ENCODE measurements at places on chromosomes 6 and 20.
A peak's percentile ranks its signal among the peaks of the same experiment; 100 is the strongest.

DNA sequence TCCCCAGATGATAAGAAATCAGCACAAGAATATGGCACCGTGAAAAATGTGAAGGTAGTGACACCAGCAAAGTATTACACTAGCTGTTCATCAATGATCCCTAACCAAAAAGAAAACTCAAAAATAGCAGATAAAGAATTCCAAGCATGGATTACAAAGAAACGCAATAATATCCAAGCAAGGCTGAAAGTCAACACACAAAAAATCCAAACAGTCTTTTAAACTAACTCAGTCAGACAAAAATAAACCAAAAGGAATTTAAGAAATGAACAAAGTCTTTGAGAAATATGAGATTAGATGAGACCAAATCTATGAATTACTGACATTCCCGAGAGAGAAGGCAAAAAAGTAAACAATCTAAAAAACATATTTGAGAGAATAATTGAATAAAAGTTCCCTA, 976.1 kb upstream of the MAP3K7 start:
- no peak for DNase-seq

DNA sequence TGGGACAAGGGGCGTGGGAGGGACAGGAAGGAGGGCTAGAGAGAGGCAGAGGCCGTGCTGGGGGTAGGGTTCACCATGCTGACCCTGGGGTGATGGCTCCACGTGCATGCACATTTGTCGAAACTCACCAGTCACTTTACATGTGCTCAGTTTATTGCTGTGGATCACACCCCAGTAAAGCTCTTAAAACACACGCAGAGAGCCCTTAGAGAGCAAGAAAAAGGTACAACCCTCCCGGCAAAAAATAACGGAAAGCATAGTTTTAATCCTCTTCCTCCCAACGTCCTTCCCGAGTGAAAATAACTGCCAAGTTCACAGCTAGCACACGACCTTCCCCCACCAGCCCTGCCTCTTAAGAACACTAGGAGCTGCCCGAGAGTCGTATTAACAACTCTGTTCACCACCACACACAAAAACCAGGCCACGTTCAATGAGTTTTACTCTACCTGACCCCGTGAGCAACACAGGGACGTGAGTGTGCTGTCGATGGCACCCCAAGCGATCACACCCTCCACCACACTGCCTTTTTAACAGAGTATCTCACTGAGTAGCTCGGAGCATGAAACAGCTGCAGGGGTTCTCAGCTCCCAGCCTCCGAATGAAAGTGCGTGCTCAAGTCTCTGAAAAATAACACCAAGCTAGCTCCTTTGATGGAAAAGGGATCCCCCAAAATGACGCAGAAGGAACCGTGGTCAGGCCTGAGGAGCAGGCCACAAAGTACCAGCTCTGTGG, 39.7 kb downstream of the TAF4 start:
- DNase-seq: peak; percentile 90

DNA sequence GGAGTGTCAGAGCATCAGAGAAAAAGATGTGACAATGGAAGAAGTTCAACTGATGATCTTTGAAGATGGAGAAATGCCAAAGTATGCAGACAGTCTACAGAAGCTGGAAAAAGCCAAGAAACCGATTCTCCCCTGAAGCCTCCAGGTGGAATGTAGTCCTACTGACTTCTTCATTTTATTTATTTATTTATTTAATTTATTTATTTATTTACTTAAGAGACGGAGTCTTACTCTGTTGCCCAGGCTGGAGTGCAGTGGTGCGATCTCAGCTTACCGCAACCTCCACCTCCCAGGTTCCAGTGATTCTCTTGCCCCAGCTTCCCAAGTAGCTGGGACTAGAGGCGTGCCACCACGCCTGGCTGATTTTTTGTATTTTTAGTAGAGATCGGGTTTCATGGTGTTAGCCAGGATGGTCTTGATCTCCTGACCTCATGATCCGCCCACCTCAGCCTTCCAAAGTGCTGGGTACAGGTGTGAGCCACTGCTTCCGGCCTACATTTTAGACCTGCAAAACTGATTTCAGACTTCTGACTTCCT, 2.2 kb upstream of the RPF2 start:
- no peak for DNase-seq

GRCh38 chr6:53107091-53107490, 41.5 kb downstream of the GCM1 start:
- DNase-seq: peak; percentile 79

- no peak for DNase-seq
Observed at GRCh38 chr20:58634059-58634458, 17.0 kb upstream of the STX16 start.

DNA sequence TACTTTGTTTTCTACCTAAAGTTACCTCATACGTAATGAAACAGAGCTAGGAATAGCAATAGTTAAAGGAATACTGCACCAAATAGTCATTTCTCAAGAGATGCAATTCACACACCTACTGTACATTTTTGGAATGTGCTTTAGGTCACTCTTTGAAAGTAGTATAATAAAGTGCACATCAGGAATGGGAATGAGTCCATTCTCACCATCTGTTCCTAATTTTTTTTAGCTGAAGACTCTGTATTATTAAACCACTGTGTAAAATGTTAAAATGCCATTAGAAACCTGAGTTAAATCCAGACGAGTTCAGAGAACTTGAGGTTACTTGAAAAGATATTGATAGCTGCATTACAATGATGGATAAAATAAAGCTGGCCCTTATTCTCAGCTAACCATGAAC, 51.9 kb upstream of the EPHA7 start:
- DNase-seq: no peak

- no peak for DNase-seq
Observed at GRCh38 chr6:26611599-26611998, 14.8 kb downstream of the ABT1 start.

DNA sequence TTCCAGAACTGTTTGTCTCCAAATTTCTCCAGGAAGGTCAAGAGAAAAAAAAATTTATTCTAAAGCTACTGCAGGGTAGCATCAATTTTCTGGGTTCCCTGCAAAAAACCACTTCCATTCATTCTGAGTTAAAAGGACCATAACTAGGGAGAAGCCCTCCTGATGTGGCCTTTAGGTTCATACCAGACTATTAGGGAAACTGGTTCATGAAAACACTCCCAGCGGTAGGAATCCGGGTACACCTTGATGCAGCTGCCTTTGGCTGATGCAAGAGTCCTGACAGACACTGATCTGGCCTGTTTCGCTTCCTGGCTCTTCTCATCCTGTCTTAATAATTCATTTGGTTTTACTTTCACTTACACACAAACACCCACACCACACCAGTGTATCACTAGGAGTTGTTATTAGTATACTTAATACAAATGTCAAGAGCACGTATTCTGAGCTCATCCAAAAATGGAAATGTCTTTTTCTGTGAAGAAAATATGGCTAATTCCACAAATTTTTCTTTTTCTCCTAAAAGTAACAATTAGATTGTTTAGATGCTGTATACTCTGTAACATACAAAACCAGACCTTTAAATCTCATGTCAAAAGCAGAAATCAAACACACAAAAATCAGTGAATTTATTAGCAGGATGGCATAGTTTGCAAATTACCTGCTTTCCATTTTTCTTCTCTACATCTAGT, 38.4 kb upstream of the ARHGAP18 start:
- DNase-seq: peak; percentile 36

DNA sequence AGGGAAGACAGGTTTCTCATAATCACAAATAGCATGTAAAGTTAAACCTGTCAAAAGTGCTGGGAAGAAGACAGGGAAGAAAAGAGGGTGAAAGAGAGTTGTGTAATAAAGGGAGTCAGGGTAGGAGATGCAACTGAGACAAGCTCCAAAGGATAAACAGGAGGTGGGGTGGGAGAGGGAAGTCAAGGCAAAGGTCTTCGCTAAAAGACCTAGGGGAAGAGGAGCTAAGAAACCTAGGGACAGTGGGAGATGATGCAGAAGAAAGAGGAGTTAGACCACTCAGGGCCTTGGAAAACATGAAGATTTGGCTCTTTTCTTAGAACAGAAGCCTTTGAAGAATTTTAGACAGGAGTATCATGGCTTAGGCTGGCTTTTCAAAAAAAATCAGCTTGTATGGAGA, 7.0 kb downstream of the PRR3 start:
- DNase-seq: no peak

- peak; percentile 46 for DNase-seq
Observed at GRCh38 chr20:52422574-52423336, 231.2 kb upstream of the ZFP64 start.

DNA sequence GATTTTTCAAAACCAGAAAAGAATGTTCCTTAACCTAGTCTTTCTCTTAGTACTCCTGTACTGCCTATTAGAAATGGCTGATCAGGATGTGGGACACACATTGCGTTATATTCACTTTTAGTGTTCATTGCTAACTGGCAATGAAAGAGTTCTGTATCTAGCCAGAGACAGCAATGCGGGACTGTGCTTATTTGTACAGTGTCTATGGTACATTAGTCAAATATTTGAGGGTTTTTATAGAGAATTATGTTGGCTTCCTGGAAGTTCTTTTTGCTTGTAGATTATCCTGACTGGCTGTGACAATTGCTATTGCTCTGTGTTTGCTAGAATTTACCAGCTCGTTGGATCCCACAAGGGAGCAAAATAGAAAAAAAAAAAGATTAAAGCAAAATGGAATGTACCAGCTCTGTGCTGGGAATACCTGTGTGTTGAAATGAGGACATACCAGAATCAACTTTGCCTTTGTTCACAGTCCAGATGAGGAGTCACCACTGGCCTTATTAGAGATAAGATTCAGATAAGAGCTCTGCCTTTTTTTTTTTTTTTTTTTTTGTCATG, 22.4 kb upstream of the IFNGR1 start:
- peak; percentile 51 for DNase-seq

GRCh38 chr6:1784422-1784884, 174.7 kb downstream of the FOXC1 start:
- DNase-seq: no peak

GRCh38 chr6:119204719-119205118, 126.3 kb upstream of the FAM184A start:
- DNase-seq: no peak

DNA sequence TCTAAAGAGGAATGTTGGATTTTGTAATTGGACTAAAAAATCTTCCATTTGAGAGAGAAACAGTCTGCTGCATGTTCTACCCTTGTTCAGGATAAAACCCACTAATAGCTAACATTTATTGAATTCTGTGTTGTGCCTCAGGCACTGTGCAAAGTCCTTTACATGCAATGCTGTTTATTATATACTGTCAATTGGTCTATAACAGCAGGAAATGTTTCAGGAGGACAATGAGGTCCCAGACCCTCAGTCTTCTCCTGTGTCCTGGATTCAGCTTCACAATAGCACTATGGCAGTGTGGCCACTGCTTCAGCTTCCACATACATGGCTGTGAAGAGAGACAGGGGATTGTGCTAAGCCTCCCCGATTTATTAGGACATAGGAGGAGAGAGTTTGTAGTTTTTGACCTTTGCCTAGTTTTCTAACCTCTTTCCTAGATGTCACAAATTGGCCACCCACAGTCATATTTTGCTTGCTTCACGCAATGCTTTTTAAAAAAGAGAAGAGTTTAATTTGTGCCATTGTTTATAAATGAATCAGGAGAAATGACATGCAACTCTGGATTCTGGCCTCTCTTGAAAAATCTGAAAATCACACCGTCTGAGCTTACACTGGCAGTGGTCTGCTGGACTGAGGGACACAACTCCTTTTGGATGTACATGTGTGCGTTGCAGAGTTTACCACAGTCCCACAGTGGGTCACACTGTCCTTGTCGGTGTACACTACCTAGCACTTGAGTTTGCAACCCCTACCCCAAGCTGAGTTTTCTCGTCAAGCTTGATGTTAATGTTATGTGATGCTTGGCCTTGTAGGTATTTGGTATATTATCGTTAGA, 11.3 kb downstream of the PTPN1 start:
- DNase-seq: peak; percentile 39

DNA sequence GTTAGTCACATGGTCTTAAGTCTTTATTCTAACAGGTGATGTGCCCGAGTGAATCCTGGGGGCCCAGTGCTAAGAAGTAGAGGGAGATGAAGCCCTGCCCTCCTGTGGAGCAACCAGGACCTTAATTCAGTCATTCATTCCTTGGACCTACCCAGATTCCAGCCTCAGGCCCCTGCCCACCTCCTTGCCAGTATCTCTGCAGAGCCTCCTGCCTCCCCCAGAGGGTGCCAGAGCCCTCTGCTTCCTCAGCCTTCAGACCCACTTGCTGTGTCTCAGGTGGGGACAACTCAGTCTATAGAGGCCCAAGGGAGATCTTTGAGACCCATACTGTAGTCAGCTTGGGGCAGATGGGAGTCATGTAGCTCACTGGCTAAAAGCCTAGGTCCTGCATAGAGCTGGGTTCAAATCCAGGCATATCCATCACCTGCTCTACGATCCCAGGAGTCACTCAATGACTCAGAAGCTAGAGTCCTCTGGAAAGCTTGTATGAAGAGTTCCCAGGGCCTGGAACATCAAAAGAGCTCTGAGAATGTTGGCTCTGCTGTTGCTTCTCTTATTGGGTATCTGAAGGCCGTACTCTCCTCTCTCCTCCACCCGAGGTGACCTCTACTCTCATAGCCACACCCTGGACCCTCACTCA, 3.9 kb upstream of the SIGLEC1 start:
- DNase-seq: peak; percentile 66

DNA sequence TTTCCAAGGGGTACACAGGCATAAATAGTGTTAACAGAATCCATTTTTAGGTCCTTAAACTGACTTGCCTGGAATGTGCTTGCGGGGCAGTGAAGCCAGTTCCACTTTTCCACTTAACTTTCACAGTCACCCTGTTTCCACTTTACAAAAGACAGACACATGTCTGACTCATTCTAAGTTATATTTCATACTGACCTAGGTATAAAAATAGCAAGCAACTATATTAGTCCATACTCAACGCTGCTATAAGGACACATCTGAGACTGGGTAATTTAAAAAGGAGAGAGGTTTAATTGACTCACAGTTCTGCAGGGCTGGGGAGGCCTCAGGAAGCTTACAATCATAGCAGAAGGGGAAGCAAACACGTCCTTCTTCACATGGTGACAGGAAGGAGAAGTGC, 88.2 kb downstream of the MTFR2 start:
- no peak for DNase-seq

GRCh38 chr6:13776602-13777001, 37.8 kb downstream of the MCUR1 start:
- no peak for DNase-seq
